ENCODE measurements at places on chromosomes 11 and 22.

DNA sequence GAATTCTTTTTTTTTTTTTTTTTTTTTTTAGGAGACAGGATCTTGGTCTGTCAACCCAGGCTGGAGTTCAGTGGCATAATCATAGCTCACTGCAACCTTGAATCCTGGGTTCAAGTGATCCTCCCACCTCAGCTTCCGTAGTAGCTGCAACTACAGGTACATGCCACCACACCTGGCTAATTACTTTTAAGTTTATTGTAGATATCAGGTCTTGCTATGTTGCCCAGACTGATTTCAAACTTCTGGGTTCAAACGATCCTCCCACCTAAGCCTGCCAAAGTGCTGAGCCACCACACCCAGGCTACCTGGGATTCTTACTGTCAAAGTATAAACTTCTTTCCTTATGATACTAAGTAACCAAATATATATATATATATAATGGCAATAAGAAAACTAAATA lies 50.9 kb upstream of the CHRNA10 start:
- no peak for DNase-seq

DNA sequence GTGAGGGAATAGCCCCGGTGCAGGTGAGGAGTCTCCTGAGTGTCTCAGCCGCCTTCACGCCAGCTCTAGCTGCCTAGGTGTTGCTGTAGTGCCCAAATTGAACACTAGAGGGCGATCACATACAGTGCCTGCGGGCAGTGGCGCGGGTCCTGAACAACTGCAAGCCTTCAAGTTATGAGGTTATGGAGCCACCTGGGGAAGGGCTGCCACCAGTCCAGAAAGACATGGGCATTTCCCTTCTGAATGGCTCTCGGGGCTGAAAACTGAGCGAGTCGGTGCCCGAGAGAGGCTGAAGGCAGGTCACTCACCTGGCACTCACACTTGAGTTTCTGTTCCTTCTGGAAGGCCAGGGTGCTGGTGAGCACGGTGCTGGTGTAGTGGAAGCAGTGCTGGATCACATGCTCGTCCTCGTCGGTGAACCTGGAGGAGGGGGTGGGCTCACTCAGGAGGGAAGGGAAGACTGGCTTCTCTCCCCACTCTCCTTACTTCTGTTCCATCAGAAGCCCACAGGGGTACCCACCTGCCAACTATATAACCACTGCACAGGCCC lies 88.4 kb downstream of the PDE2A start:
- peak; percentile 12 for DNase-seq

GRCh38 chr11:86145439-86146156 lies 76.7 kb upstream of the PICALM start:
- DNase-seq = no peak

GRCh38 chr11:114607753-114608459 lies 12.3 kb upstream of the NXPE4 start:
- no peak for DNase-seq

DNA sequence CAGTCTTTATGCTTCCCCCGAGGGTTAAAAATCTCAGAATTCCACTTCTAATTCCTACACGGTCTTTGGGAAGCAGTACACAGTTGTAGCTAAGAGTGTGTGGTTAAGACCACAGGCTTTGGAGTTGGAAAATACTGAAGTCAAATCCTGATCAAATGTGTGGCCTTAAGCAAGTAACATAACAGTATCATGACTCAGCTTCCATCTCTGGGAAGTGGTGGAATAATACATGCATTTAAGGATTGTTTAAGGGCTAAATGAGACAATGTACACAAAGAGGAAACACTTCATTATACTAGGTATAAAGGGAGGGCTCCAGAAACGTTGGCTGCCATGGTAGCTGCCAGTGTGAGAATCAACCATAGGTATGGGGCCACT lies 71.5 kb downstream of the FAT3 start:
- DNase-seq = no peak

GRCh38 chr11:59040607-59041006 lies 45.5 kb upstream of the GLYATL1B start:
- DNase-seq = no peak

DNA sequence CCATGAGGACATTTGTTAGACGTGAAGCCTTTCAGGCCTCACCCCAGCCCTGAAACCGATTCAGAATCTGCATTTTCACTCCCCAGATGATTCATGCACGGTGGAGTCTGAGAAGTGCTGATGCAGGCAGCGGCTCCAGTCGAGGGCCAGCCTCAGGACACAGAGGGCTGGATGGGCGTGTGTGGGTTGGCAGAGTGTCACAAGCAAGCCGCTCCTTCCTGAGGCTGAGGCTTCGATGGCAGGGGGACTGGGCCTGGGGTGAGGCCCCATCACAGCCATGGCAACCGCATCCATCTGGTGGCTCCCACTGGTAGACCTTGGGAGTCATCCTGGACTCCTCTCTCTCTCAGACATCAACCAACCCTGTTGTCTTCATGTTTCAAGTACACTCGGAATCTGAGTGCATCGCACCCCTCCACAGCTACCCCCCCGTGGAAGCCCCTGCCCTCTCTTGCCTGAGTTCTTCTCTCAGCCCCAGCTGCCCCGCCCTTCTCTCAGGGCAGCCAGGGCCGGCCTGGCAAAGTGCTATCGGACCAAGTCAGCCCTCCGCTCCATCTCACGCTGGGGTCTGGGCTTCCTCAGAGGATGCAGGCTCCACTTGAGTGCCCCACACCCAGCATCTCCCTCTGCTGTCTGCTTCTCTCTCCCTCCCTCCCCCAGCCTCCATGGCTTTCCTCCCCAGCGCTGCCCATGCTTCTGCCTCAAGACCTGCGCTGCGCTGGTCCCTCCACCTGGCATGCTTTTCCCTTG lies 10.6 kb downstream of the KCNC1 start:
- DNase-seq = no peak

DNA sequence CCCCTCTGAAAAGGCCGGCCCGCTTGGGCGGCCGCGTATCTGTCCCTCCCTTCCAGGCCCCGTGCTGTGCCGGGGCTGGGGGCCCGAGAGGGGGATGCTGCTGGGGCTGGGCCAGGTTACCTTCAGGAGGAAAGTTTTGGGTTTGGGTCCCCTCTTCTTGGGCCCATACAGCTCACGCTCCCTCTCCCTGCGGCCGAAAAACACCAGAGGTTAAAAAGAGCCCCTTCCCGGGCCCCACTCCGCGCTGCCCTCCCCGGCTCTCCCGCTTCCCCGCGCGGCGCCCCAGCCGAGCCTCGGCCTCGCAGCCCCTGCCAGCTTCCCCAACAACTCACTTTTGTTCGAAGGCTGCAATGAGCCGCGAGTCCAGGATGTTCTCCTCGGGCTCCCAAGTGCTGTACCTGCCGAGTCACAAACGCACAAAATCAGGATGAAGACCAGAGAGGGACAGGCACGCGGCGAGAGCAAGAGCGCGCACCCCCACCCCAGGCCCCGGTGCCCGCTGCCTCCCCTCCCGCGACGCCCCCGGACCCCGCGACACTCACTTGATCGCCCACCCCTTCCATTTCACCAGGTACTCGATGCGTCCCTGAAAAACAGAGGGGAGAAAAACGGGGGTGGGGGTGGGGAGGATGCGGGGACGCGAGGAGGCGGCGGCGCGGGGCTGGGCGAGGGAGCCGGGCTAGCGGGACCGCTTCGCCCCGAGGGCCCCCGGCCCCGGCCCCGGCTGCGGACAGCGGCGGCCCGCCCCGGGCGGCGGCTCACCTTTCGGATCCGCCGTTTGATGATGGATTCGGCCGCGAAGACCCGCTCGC lies 450 bp downstream of the CBX6 start:
- peak; percentile 21 for DNase-seq

- DNase-seq = no peak
Observed at GRCh38 chr11:22392561-22392960, 54.4 kb downstream of the SLC17A6 start.

GRCh38 chr11:1458340-1459218 lies 28.0 kb downstream of the MOB2 start:
- DNase-seq = no peak

DNA sequence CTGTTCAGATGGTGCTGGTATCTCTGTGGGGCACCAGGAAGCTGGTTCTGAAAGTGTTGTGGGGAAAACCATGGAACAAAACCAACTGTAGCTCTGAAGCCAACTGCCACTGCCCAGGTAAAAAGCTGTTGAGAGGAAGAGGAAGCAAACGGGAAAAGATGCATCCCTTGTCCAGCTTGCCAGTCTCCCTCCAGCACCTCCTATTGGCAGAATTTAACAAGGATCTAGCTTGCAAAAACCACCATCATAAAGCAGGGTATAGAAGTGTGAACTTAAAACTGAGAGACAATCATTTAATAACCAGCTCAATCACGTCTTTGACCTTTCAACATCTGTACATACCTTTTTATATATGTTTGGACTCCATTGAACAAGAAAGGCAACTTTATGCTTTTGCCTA lies 4.5 kb downstream of the PATE1 start:
- no peak for DNase-seq

GRCh38 chr11:125082611-125083311 lies 19.7 kb downstream of the SLC37A2 start:
- DNase-seq = no peak

GRCh38 chr11:122559734-122560382 lies 95.7 kb upstream of the UBASH3B start:
- DNase-seq = no peak

- DNase-seq = no peak
Observed at GRCh38 chr11:74278721-74279161, 32.7 kb downstream of the P4HA3 start.

DNA sequence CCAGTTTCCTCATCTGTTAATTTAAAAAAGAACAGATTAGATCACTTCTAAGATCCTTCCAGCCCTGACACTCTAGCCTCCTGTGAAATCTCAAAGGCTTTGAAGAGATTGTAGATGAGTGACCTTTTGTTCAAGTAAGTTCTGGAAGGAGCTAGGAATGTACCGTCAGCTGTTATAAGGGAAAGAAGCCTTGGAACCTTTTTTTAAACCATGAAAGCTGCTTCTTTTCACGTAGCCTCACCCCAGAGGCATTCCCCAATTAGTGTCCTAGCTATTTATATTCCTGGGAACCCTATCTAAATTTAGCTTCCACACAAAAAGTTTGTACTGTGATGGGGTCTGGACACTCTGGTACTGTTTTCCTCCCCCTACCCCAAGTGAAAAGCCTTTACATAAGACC lies 35.8 kb upstream of the SLN start:
- DNase-seq = no peak

DNA sequence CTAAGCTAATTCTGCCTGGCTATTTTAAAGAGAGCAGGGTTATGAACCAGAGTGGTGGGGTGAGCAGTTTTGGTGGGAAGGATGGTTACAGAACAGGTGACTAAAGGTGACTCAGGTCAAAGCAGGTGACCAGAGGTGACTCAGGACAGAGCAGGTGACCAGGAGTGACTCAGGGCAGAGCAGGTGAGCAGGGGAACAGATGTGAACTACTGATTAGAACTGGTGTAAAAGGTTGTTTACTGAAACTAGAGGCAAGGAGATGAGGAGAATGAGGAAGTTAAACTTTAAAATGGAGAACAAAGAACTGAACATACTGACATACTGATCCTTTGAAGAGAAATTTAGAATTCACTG lies 15.4 kb upstream of the HYLS1 start:
- no peak for DNase-seq

DNA sequence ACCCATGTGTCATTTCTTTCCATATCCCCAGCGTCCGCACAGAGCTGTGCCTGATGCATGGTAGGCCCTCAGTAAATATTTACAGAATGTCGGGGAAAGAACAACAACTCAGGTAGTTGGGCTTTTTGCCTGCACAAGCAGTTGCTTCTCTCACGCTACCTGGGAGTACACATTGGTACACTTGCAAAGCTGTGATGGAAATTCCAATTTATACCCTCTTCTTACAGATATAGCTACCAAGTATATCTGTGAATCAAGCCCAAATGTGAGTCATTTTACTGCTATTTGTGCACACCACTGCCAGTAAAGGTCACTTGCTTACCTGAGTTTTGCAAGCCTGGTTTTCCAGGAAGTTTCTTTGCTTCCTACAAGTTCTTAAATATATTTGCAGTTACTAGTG lies 333.0 kb upstream of the NARS2 start:
- DNase-seq = no peak

- DNase-seq = no peak
Observed at GRCh38 chr11:68282141-68282860, 10.5 kb upstream of the C11orf24 start.

DNA sequence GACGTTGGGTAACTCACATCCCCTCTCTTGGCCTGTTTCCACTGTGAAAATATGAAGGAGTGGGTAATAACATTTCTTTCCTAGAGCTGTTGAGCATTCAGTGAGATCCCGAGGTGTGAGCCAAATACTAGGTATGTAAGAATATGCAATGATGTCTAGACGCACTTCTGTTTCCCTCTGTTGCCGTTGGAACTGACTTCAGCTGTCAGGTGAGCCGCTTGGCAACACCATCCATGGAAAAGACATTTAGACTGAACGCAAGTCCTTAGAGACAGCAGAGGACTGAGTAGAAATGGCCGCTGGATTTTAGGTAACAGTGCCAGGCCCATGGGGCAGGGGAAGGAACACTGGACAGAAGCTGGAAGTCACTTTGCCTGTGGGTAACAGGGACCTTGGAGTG lies 29.5 kb upstream of the SHANK2 start:
- no peak for DNase-seq

- DNase-seq = no peak
Observed at GRCh38 chr22:29690476-29690875, 29.3 kb upstream of the CABP7 start.

Data from effector memory CD4-positive, alpha-beta T cell (primary cell).